Midbrain (tissue), 1 donor: ENCODE measurements at places on chromosomes 4 and X.
A peak's percentile ranks its signal among the peaks of the same experiment; 100 is the strongest.

DNA sequence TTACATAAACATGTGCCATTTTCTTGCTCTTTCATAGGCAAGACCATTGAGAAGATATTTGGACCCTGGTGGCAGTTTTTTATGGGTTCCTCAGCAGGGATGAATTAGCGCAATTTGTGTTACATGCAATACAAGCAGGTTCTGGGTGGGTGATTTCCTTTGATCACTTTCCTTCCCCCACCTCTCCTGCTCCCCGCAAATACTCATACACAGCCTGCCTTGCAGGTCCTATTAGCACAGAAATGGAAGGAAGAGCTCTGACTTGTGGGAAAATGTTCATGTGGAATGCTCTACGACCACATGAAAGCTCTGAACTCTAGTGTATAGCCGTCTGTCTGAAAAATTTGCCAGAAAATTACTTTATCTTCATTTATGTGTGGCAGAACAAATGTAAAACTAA, 361.0 kb upstream of the FAT1 start:
- no peak for DNase-seq

GRCh38 chr4:170400361-170400760, 310.6 kb upstream of the AADAT start:
- DNase-seq, result no peak

DNA sequence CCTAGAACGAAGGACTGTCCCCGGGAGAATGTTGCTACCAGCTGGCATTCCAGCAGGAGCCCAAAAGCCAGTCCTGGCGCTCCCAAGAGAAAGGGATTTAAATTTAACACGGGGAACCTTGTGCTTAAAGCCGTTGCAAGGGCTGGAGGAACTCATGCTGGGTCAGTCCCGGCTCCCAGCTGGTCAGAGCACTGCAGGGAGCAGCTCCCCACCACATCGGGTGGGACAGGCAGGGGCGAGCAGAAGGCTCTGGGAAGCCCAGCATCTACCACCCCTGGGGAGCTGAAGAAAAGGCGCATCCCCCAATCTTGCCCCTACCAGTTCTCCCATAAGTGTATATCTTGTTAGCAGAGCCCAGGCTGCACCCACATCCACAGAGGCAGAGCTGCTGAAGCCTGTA, 15.7 kb downstream of the CFAP99 start:
- DNase-seq, result no peak

- DNase-seq, result no peak
Measured at GRCh38 chr4:137681081-137681480, 148.8 kb upstream of the PCDH18 start.

- DNase-seq, result no peak
Measured at GRCh38 chrX:71634366-71634765, 16.1 kb upstream of the CXCR3 start.

DNA sequence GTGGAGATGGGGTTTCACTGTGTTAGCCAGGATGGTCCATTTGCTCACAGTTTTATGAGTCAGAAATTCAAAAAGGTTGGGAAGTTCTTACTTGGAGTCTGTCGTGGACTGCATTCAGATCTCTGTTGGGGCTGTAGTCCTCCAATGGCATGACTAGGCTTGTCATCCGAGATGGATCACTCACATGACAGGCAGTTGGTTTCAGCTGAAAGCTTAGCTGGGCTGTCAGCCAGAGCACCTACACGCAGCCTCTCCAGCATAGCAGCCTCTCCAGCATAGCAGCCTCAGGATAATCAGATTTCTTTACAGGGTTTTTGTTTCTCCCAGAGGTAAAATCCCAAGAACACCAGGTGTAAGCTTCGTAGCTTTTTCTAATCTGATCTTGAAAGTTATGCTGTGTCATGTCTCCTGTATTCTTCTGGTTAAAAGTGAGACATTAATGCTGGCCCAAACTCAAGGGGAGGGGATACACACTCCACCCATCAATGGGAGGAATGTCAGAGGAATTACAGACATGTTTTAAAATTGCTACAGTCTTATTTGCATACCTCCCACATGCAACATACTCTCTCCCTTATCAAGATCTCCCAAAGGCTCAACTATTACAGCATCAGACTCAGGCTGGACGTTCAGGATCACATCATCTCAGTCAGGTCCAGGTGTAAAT, 31.6 kb upstream of the SOD3 start:
- no peak for DNase-seq

- DNase-seq, result no peak
Measured at GRCh38 chr4:148770848-148771247, 328.6 kb upstream of the NR3C2 start.

GRCh38 chrX:68696267-68696990, 49.0 kb downstream of the STARD8 start:
- no peak for DNase-seq

- DNase-seq, result no peak
Measured at GRCh38 chr4:153890761-153891160, 101.9 kb upstream of the SFRP2 start.

DNA sequence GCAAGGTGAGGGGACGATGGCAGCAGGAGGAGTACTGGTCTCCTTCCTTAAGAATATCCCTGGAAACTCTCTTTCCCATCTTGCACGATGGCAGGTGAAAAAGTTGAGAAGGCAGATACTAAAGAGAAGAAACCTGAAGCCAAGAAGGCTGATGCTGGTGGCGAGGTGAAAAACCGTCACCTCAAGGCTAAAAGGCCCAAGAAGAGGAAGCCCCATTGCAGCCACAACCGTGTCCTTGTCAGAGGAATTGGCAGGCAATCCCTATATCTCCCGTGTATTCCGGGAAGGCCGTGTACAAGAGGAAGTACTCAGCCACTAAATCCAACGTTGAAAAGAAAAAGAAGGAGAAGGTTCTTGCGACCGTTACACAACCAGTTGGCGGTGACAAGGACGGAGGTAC, 40.0 kb downstream of the CRLF2 start:
- no peak for DNase-seq

DNA sequence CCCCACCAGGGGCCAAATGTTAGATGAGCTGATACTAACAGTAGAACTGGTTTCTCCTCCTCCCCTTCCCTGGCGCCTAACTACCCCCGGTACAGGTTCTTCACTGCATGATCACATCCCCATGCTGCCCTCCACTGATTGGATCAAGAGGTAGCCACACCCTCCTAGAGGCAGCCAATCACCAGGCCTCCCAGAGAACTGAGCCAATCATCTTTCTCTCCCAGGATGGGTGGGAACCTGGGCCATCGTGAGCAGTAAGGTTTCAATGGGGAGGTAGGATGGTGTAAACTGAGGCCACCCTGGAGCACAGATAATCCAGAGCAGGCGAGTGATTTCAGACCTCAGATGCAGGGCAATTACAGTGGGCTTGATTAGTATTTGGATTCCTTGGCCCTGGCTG, 64.2 kb downstream of the PPP2R2C start:
- DNase-seq, result no peak

- no peak for DNase-seq
Measured at GRCh38 chrX:46366381-46367207, 178.6 kb downstream of the ZNF674 start.

- peak; percentile 64 for DNase-seq
Measured at GRCh38 chr4:42627885-42628646, 28.8 kb downstream of the ATP8A1 start.

DNA sequence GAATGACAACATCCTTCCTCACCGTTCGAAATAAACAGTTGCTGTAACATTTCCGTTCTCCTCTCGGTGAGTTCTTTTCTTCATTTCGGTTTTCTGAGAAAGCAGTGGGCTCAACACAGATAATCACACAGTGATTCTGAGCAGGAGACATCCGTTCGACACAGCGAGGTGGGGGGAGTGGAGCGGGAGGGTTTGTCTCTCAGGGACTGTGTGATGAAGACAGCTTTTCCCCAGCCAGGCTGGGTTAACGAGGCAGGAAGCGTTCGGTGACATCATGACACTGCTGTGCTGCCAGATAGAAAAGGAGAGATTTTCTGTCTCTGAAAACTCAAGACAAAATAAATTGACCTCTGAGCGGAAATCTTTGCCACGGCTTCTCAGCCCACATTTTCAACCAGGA, 119.3 kb downstream of the CRLF2 start:
- DNase-seq, result no peak

- peak; percentile 77 for DNase-seq
Measured at GRCh38 chrX:139932901-139933796, at the start of gene ATP11C. Gene ATP11C (minus strand): TSS chrX:139933053. CDS start chrX:139932042, 1,011 bp downstream.

- DNase-seq, result no peak
Measured at GRCh38 chrX:130108647-130109428, 1.5 kb downstream of the ELF4 start.

GRCh38 chrX:27307546-27307945, 155.6 kb downstream of the PPP4R3C start:
- DNase-seq, result no peak

DNA sequence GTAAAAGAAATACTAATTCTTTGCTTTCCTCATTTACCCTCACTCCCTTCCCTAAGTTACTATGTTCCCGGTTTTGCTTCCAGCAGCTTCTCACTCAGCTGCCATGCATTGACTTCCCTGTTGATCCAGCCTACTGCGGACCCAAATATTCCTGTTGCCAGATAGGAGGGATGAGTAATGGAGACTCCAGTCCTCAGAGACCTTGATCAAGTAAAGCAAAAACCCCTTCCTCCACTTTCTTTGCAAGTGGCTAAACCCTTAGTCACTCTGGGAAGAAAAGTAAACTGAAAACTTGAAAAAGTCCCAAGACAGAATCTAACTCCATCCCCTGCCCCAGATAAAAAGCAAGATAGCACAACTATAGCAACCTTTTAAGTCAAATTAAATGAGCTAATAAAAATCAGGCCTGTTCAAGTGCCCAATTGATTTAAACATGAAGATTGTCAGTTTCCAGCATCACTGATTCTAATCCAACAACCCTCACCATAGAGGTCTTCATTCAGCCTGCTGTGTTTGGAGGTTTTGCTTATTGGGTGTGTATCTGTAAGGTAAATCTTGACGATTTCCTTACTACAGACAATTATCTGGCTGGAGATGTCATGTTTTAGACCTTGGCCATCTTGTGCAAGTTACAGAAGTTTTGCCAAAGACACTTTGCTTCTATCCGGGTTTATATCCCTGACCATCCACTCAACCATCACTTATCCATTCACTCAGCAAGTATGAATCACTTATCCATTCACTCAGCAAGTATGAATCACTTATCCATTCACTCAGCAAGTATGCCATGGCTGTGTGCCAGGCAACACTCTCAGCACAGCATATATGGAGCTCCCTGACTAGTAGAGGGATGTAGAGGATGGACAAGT, 17.6 kb downstream of the FGFBP1 start:
- DNase-seq, result no peak

DNA sequence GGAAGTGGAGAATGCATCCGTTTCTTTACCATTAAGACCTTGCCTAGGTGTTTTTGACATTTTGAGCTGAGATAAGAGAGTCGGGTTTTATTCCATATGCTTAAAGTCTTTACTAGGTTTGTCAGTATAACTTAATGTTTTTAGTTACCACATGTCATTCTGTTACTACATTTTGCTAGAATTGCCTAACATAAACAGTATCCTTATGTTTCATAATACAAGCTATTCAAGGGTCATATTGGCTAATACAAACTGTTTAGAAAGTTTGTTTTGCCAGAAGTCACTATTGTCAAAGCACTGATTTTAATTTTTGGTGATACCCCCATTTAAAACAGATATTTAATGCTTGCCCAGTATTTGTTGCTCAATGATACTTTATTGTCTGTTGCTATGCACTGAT, 427.7 kb upstream of the MAGEB2 start:
- DNase-seq, result no peak

DNA sequence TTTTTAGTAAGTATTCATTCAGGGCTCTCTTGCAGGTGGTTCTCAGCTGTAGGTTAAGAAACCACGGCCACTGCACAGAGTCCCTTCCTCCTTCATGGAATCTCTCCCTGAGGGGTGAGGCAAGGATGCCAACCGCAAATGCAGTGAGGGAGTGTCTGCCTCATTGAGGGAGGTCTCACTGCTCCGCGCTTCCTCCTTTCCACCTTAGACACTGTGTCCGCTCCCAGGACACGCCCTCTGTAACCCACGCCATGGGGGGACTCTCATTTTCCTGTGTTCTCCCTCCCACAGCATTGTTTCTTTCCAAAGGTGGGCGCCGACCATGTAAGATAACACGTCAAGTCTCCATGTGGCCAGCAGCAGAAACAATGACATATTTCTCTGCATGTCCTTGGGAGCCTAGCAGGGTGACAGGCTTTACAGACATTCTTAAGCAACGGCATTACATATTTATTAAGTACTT, 63.2 kb downstream of the SEPSECS start:
- DNase-seq, result no peak

- DNase-seq, result no peak
Measured at GRCh38 chr4:8315435-8316250, 46.1 kb downstream of the HTRA3 start.

- DNase-seq, result no peak
Measured at GRCh38 chr4:77845400-77845799, 17.2 kb upstream of the MRPL1 start.

- DNase-seq, result no peak
Measured at GRCh38 chr4:167032871-167033270, 201.4 kb downstream of the SPOCK3 start.

DNA sequence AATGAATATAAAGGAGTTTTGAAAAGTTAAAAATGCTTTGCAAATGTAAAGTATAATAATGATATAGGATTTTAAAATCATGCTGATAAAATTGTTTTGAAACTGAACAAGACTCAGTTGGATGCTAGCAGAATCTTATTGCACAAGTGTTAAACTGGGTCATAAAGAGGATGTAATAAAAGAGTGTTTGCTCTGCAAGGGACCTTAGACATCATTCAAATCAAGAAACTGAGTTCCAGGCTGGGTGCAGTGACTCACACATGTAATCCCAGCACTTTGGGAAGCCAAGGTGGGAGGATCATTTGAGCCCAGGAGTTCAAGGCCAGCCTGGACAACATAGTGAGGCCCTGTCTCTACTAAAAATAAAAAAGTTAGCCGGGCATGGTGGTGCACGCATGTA, 27.5 kb upstream of the DUSP21 start:
- DNase-seq, result no peak

DNA sequence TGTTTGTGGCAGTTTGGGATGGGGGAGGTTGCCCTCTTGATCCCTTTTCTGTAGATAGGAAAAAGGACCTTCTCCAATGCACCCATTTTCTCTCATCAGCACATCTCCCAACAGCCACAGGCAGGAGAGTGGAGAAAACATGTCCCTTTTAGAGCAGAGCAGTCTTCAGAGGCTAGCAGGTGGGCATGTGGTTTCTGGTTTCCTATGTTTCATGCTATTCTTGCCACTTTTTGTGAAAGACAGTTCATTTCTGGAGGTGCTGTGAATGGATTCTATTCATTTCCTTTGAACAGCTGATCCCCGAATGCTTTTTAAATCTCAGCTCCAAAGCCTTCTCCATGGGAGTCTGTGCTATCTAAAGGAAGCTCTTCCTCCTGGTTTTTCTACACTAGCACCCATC, 18.9 kb downstream of the RASL11B start:
- no peak for DNase-seq

DNA sequence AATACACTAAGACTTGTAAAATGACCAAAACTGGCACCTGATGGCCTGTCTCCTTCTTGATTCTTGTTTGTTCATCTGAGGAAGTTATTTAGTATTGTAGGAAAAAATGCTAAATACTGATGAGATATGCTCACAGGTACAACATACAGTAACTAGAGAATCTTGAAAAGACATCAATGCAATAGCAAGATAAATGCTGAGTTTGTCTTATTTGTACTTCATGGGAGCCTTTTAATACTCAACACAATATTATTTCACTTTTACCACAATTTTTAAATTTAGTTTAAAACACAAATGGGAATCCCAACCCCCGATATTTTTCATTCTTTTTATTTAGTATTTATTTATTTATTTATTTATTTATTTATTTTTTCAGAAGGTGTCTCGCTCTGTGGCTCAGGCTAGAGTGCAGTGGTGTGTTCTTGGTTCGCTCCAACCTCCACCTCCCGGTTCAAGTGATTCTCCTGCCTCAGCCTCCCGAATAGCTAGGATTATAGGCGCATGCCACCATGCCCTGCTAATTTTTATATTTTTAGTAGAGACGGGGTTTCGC, 12.1 kb downstream of the HHIP start:
- no peak for DNase-seq
